ENCODE measurements at places on chromosomes 3 and 15. TPM values are rescaled to one million over a fixed set of nuclear protein-coding genes. Genes with fewer than 3 reads are reported as not detected.
A peak's percentile ranks its signal among the peaks of the same experiment; 100 is the strongest.

GRCh38 chr15:62547584-62547983 is 382.5 kb upstream of the C2CD4B start:
- H3K4me3 ChIP-seq = no peak overlapping the region
- no peak overlapping the region for H3K27ac ChIP-seq
- no peak for DNase-seq

- no peak for DNase-seq
- no peak overlapping the region for H3K27ac ChIP-seq
- no peaks in the 10 kb centered on the region for H3K27me3 ChIP-seq
- H3K4me1 ChIP-seq = no peaks in the 10 kb centered on the region
- no peaks in the 10 kb centered on the region for H3K36me3 ChIP-seq
- H3K4me3 ChIP-seq = no peak overlapping the region
These were observed 579.3 kb downstream of the EDEM1 start for GRCh38 chr3:5766848-5767247.

DNA sequence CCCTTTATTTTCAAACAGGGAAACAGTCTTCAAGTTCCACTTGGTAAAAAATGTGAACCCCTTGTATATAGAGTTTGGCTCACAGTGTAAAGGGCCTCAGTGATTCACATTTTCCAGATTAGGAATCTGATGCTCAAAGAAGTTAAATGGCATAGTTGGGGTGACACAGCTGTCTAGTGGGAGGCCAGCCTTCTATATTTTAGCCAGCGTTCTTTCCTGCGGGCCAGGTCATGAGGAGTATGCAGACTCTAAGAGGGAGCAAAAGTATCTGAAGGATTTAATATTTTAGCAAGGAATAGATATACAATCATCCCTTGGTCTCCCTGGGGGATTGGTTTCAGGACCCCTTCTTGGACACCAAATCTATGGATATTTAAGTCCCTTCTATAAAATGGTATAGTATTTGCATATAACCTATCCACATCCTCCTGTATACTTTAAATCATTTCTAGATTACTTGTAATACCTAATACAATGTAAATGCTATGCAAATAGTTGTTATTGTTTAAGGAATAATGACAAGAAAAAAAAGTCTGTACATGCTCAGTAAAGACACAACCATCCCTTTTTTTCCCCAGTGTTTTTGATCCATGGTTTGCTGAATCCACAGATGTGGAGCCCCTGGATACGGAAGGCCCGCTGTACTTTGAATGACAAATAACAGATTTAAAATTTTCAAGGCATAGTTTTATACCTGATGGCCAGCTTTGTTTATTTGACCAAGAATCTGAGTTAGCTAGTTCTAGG is 7.0 kb downstream of the B2M start:
- H3K27me3 ChIP-seq = no peaks in the 10 kb centered on the region
- H3K36me3 ChIP-seq = peaks cover 24% of the 10 kb centered on the region
- H3K4me3 ChIP-seq = no peak overlapping the region
- H3K4me1 ChIP-seq = peaks cover 4% of the 10 kb centered on the region
- DNase-seq = no peak

DNA sequence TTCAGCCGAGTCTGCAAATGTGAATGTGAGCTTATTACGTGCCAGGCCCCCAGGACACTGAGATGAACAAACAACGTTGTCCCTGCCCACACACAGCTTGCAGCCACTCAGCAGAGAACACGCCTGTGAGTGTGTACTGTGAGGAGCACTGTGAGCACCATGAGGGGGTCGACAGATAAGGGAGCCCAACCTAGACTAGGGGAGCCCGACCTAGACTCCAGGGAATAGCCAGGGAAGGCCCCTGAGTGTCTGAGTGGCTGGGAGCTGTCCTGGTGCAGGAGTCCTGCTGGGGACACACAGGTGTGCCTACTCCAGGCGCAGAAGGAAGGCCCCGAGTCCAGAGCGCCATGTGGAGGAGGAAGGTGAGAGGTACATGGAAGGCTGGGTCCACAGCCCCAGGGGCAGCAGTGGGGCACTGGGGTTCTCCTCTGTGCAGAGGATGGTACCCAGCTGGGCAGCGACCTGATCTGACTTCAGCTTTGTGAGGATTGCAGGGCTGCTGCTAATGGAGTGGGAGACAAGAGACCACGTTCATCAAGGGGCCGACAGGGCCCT is 36.5 kb downstream of the MGLL start:
- H3K36me3 ChIP-seq = no peaks in the 10 kb centered on the region
- H3K27ac ChIP-seq = no peak overlapping the region
- no peak for DNase-seq
- H3K4me3 ChIP-seq = no peak overlapping the region
- peaks cover 3% of the 10 kb centered on the region for H3K27me3 ChIP-seq

GRCh38 chr3:61685755-61686154 is 124.4 kb downstream of the PTPRG start:
- no peak for DNase-seq
- no peak overlapping the region for H3K27ac ChIP-seq
- H3K4me3 ChIP-seq = no peak overlapping the region
- H3K27me3 ChIP-seq = no peaks in the 10 kb centered on the region
- peaks cover 52% of the 10 kb centered on the region for H3K4me1 ChIP-seq
- H3K36me3 ChIP-seq = peaks cover 6% of the 10 kb centered on the region

- H3K27ac ChIP-seq = no peak overlapping the region
- H3K4me3 ChIP-seq = no peak overlapping the region
- H3K36me3 ChIP-seq = peaks cover 3% of the 10 kb centered on the region
- H3K4me1 ChIP-seq = peaks cover 21% of the 10 kb centered on the region
- DNase-seq = no peak
- H3K27me3 ChIP-seq = no peaks in the 10 kb centered on the region
These were observed 185.0 kb downstream of the RBMS3 start for GRCh38 chr3:29465836-29466235.

DNA sequence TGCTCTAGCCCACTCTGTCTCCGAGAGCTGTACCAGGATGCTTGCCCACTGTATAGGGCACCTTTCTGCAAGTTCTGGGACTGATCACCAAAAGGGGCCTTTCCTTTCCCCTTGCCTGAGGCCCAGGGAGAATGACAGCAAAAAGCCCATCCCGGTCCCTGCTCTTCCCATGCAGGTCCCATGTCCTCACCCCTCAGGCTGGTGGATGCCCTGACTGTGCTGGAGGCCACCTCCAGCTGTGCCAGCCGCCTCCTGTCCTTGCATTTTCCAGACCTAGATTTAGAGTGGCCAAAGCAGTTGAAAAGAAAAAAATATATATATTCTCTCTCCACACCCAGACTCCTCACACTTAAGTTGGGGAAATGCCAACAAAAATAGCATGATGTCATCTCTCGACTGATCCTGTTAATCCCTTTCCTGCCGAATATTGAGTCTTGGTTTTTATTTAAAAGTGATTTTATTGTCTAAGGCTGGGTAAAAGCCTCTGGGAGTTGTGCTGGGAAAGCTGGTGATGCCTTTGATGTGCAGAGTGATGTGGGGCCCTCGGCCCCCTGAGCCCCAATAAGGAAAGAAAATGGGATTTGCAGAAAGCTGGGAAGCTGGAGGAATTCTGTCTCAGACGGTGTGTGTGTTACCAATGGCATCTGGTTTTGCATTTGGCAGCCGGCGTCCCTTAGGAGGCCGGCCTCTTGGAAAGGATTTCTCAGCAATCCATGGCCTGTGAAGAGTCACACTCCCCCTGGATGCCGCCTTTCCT is 29.3 kb upstream of the TPM1 start:
- no peak overlapping the region for H3K4me3 ChIP-seq
- H3K27me3 ChIP-seq = no peaks in the 10 kb centered on the region
- H3K4me1 ChIP-seq = peaks cover 26% of the 10 kb centered on the region
- DNase-seq = no peak
- H3K27ac ChIP-seq = no peak overlapping the region

GRCh38 chr3:53749448-53749847 is 96.8 kb downstream of the CHDH start:
- H3K27ac ChIP-seq = no peak overlapping the region
- no peaks in the 10 kb centered on the region for H3K27me3 ChIP-seq
- peaks cover 10% of the 10 kb centered on the region for H3K4me1 ChIP-seq
- H3K4me3 ChIP-seq = no peak overlapping the region
- no peaks in the 10 kb centered on the region for H3K36me3 ChIP-seq

The DHFR2 gene
- total RNA-seq = 7.1 TPM

The ISL2 gene
- 1.2 TPM for total RNA-seq

GRCh38 chr15:67862750-67863441 is 23.1 kb upstream of the RNU6-1 start:
- peak overlapping the region; percentile 57 for H3K4me3 ChIP-seq
- no peak for DNase-seq
- no peaks in the 10 kb centered on the region for H3K36me3 ChIP-seq
- peaks cover 17% of the 10 kb centered on the region for H3K4me1 ChIP-seq

The KNG1 gene
- not detected for total RNA-seq

- no peak for DNase-seq
- peak overlapping the region; percentile 85 for H3K27ac ChIP-seq
- H3K4me1 ChIP-seq = peaks cover 21% of the 10 kb centered on the region
These were observed 13.6 kb downstream of the ACKR2 start for GRCh38 chr3:42822828-42823227.

The HIGD2B gene
- total RNA-seq = not detected

GRCh38 chr15:45640616-45641015 is 5.8 kb downstream of the SQOR start:
- no peaks in the 10 kb centered on the region for H3K36me3 ChIP-seq
- no peak overlapping the region for H3K4me3 ChIP-seq
- peaks cover 15% of the 10 kb centered on the region for H3K4me1 ChIP-seq
- no peak for DNase-seq
- peaks cover 23% of the 10 kb centered on the region for H3K27me3 ChIP-seq

DNA sequence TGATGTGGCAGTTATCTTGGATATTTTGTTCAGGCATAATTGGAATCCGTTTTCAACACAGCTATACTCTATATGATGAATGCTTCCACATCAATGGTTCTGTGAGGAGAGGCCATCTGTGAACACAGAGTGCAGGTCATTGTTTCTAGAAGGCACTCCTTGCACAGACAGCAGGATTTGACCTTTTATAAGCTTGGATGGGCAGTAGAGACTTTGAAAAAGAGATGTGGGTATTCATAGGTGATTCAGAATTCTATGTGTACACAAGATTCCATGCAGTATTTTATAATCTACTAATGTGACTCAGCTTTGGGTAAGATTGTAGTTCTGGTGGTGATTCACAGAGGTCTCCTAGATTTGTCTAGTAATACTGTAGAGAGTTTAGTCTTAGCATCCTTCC is 12.5 kb downstream of the ARPP21 start:
- no peaks in the 10 kb centered on the region for H3K36me3 ChIP-seq
- no peak overlapping the region for H3K27ac ChIP-seq
- H3K4me3 ChIP-seq = no peak overlapping the region
- peaks cover 10% of the 10 kb centered on the region for H3K27me3 ChIP-seq
- H3K4me1 ChIP-seq = no peaks in the 10 kb centered on the region

The CADM2 gene
- total RNA-seq = 11.4 TPM

The SI gene
- total RNA-seq = 4.7 TPM
